NCI-H1436 treated with DMSO at 0.1 percent for 48 hours (cell line): ENCODE measurements at places on chromosomes 13 and 19.

- DNase-seq, result no peak
These were observed 51.2 kb downstream of the FLT3 start for GRCh38 chr13:28049215-28049614.

DNA sequence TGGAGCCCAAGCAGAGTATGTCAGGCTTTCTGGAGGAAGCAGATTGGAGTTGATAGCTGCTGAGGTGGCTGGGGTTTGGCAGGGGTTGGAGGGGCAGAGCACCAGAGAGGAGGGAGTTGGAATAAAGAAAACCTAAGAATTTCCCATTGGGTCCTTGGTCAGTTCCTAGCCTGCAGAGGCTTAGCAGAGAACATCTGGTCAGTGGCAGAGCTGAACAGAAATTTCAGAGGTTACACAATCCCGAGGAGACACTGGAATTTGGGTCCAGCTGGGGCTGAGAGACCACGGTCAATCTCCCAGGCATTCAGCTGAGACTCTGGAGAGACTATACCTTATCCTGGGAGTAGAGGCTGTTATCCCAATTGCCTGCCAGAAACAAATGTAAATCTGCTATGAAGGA, 84.4 kb downstream of the DPY19L3 start:
- no peak for DNase-seq

- no peak for DNase-seq
These were observed 14.9 kb downstream of the ARID3A start for GRCh38 chr19:940591-941291.

- DNase-seq, result no peak
These were observed 22.8 kb upstream of the CD70 start for GRCh38 chr19:6613711-6614110.

DNA sequence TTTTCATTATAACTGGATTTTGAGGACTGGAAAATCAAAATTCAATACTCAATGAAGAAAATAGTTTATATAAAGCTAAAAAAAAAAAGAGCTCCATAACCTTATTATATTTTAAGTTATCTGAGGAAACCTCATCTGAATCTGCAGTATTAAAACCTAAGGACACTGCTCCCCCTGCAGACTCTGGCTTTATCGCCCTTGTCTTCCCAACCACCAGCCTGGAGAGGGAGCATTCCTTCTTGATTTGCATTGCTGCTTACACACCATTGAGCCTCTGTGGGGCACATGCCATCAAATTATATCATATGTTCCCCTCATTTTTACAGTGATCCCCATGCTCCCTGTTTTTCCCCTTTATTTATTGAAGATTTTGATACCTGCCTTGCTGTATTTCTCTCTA, 871.4 kb upstream of the GPC6 start:
- no peak for DNase-seq

GRCh38 chr19:33235269-33235995, 9.8 kb upstream of the SLC7A10 start:
- no peak for DNase-seq

GRCh38 chr13:23679220-23679619, 109.0 kb downstream of the TNFRSF19 start:
- no peak for DNase-seq

DNA sequence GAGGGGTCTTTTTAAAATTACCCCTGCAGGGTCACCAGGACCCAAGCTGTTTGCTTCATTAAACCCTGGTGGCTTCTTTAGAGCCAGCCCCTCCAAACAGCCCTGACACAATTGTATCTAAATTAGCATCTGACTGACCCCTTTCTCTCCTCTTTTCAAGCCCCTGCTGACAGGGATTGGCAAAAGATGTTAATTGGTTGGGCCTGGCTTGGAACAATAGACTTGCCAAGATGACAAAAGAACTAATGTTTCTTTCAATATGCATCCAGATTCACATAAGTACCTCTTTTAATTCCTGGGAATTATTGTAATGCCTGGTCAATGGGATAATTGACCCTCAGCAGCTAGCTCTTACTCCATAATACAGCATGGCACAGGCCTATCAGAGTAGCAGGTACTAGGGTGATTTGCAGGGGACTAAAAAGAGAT, 140.8 kb downstream of the SHISA2 start:
- peak; percentile 8 for DNase-seq

- no peak for DNase-seq
These were observed 144.4 kb downstream of the USP12 start for GRCh38 chr13:27027086-27027667.

- no peak for DNase-seq
These were observed 909 bp downstream of the RFXANK start for GRCh38 chr19:19192910-19193423.

DNA sequence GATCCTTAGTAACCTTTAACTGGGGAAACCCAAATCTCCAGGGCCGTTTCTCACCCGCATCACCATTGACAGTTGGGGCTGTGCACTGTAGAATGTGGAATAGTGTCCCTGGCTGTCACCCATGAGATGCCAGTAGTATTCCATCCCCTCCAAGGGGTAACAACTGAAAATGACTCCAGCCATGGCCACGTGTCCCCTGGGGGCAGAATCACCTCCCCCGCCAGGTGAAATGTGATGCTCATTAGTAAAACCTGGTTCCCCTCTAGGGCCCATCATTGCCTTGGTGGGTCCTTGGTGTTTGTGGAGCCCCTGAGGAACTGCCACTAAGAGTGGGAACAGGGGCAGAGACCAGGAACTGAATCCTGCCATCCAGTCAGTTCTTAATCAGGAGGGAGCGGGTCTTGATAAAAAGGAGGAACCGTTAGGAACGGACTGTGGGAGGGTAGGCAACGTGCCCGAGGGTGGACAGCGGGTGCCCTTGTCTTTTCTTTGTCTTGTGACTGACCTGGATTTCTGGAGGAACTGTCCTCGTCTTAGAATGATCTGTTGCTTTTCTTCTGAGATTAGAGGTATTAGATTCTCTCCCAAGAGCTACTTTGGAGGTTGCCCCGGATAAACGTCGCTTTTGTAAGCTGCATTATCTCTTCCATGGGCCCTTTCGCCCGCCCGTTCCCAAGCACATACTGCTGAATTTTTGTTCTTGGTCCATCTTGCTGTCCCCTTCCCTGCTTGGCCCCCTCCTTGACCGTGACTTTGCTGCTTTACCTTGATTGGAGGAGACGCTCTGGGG, 3.5 kb downstream of the MYO9B start:
- DNase-seq, result no peak
